Activated T-helper 2 cell treated with anti-CD3 and anti-CD28 coated beads, Interferon-gamma antibody, Interleukin-2, Interleukin-4, amounts not matched to agents 10 μg/mL and 5 μg/mL and 100 μg/mL, durations not matched to agents 14 hours and 24 hours and 36 hours (primary cell): ENCODE measurements at places on chromosomes 11 and 22.

GRCh38 chr11:102111787-102112508, 1.7 kb downstream of the YAP1 start:
- no peak for DNase-seq

- no peak for DNase-seq
Measured at GRCh38 chr11:927871-928270, 2.2 kb downstream of the AP2A2 start.

DNA sequence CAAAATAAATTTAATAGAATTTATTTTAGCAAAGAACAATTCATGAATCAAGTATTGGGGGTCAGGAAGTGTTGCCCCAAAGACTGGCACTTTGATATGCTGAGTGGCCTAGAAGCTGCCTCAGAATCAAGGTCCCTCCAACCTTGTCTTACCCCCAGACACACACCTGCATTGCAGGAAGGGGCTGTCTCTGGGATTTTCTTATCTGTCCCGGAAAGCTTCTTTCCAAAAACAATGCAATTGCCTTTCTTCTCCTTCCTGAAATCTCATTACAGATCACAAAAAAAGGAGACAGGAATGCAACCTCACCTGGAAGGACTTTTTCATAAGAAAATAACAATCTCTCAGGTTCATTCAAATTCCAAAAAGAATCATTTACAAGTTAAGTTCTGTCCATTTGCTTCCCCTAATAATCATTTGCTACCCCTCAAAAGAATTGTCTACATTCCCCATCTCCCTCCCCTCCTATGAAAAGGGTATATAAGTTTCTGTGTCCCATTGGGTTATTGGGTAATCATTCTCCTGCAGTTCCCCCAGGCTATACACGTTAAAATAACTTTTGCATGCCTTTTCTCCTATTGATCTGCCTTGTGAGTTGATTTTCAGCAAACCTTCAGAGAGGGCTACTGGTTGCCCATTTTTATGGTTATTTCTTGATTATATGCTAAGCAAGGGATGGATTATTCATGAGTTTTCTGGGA, 21.3 kb downstream of the OR10A6 start:
- no peak for DNase-seq

DNA sequence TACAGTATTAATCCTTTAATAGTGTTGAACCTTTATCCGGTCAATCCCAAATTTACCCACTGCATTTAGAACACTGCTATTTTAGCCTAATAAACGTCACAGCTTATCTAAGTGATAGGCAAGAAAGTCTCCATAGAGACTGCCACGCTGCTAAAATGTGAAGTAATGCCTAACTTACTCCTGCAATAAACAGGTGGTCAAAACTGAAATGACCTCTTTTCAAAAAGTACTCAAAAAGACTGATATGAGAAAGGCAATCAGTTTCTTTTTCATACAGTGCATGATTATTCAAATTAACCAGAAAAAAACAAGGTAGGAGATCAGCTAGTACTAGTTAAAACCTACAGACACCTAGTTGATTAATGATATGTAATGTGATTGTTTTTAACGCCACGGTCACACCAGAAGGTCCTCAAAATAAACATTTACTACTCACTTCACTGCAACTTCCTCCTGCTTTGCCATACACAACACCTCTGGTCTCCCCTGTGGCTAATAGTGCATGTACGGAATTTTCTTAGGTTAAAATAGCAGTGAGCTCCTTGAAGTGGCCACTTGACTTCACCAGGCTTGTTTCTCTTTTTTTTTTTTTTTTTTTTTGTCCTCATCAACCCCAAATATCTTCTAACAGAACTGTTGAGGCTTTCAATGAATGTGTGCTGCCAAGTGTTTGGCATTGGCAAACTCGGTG, 8.8 kb downstream of the ATP5MG start:
- DNase-seq = no peak

DNA sequence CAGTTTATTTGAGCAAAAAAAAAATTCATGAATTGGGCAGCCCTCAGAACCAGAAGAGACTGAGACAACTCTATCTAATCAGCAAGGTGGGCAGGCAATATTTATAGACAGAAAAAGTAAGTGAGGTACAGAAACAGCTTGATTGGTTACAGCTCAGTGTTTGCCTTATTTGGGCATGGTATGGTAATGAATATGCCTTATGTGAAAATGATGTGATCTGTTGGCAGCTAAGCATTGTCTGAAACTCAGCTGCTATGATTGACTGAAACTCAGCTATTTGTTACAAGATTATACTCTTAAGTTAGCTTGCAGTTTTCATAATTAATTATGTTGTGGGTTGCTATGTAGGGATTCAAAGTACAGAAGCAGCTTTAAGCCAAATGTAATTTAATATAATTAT, 127.6 kb downstream of the CNTN5 start:
- no peak for DNase-seq

DNA sequence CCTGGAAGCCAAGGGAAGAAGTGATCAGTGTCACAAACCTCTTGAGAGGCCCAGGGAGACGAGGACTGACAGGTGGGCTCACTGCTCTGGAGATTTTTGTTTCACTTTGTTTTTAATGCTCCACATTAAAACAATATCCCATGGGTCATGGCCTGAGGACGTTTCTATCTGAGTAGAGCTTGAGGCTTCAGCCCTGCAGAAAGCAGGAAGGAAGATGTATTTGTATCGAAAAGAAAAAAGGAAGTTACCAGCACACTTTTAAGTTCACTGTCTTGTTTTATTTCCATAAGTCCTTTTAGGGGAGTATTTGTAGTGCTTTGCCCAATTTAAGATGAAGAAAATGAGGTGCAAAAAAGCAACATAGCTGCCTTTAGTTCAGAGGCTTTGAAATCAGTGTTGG, 191.1 kb downstream of the GRIK4 start:
- no peak for DNase-seq

DNA sequence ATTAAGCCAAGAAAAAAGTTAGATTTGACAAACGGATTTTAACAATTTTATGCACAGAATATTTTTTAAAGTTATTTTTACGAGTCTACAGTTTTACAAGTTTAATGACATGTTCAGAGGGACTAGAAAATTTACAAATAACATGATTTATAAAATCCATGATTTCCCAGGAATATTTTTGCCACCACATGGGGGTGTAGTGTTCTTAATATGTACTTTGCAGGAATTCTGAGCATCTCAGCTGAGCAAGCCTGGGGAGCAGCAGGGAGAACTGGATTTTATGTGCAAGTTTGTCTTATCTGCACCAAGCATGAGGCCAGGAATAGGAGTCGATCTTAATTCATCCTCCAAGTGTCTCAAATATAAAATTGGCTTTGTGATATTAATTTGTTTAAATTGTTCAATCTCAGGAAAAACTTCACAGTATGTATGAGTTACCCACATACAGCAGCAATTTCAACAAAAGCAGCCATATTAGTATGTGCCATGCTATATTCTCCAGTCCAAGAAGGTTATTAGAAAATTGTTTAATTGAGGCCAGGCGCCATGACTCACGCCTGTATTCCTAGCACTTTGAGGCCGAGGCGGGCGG, 826.3 kb downstream of the DLG2 start:
- DNase-seq = no peak

GRCh38 chr11:61760946-61761345, 8.5 kb downstream of the MYRF start:
- no peak for DNase-seq

DNA sequence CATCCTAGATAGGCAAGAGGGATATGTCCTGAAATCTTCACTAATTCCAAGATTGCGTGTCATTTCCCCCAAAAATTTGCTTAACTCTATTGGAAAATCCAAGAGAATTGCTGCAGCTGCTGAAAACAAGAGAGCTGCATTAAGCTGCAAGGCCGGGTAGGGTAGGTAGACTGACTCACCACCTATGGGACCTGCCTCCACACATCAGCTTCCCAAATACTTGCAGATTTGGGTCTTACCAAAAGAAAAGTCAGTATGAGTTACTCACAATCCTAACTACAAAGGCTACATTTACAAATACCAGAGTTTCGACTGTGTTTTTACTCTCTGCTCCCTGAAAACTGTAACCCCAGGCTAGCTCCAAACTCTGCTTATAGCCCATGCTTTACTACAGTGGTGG, 142.5 kb upstream of the TEAD1 start:
- DNase-seq = no peak

GRCh38 chr11:116507016-116507415, 265.8 kb downstream of the BUD13 start:
- DNase-seq = no peak
